ENCODE measurements at places on chromosomes 3 and 15. TPM values are rescaled to one million over a fixed set of nuclear protein-coding genes. Genes with fewer than 3 reads are reported as not detected.

Gene PLAAT1
- 0.73 TPM for polyA plus RNA-seq

Gene SLC6A1
- polyA plus RNA-seq = 0.02 TPM

Gene PLD1
- polyA plus RNA-seq = 2.6 TPM

Gene HYPK
- 9.1 TPM for polyA plus RNA-seq

Gene GABRB3
- 0.36 TPM for polyA plus RNA-seq

Gene OXNAD1
- 5.0 TPM for polyA plus RNA-seq

Gene SLC12A1
- polyA plus RNA-seq = not detected

Gene GRM7
- not detected for polyA plus RNA-seq

Gene SYNPR
- not detected for polyA plus RNA-seq

Gene TBC1D2B
- polyA plus RNA-seq = 22.8 TPM

Gene GLDN
- not detected for polyA plus RNA-seq

DNA sequence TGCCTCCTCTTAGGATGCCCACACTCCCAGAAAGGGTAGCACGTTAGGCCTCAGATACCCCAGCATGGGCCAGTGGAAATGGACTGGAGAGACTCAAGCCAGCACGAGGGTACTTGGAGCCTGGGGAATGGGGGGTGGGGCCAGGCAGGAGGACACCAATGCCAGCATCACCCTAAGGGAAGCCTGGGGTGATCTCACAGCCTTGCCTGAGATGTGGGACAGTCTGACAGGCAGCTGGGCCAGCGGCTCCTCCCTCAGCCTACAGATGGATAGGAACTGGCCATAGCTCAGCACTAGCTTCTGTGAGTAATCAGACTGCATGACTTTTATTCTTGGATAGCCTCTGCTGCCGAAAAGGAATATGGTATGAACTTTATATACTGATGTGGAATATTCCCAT lies 59.6 kb upstream of the MRPS22 start:
- DNase-seq = peak; percentile 41

DNA sequence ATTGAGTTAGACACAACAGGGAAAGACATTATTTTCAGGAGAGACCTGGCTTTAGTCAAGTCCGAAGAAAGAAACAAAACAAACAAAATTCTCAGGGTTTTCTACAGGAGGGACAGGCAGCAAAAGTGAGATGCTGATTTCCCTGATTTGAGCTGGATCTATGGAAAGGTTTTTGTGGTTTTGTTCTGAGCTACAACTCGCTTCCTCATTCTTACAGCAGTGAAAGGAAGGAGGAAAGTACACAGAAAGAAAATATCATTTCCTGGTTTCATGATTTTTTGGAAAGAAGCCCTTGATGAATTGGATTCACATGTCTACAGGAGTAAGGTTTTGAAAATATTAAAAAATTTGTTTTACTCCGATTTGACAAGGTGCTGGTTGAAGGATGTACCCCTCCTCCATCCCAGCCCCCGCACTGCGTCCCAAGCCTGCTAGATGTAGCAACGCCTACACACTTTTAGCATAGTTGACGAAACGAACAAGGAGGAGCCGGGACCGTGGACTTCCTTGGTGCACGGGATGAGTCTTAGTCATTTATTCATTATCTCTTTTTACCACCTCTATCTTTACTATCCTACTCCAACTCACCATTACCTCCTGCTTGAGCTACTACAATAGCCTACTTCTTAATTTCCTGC lies 10.8 kb downstream of the PRICKLE2 start:
- DNase-seq = peak; percentile 76

- peak; percentile 51 for DNase-seq
These were observed 19.9 kb downstream of the NDUFB4 start for GRCh38 chr3:120615847-120616609.

DNA sequence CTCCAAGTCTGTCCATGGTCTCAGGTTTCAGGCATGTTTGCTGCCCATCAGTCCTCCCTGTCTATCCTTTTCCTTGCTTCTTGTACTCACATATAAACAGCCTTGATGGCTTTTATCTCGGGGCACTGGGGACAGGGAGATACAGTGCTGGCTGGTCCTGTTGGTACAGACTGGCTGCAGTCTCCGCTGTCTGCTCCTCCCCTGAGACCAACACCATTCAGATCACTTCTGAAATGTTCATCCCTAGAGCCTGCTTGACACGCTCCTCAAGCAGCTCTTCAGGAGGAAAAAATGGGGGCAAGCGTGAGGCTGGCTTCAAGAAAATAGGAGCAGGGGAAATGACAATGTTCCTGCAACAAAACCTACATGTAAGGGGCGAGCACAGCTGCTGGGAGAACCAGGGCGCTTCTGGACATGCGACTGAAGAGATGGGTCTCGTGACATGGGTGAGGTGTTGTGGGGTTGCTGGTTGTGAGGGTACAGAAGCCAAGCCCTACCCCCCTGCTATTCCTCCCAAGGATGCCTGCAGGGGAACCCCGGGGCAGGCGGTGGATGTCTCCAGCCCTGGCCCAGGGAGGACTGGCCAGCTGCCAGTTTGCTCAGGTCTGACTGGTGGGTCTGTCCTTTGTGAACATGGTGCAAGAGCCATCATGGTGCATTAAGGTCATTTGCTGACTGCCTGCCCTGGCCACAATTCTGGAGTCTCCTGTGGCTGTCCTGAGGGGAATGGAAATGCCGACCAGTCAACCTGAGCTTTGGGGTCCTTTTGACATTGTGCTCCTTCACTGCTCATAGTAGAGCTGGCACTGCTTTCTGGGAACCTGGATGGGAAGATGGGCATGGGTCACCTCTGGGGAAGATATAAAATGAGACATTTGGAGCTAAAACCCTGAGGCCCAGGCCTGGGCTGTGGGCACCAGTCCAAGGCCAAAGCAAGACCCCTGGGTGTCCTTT lies 40.1 kb downstream of the KY start:
- no peak for DNase-seq

DNA sequence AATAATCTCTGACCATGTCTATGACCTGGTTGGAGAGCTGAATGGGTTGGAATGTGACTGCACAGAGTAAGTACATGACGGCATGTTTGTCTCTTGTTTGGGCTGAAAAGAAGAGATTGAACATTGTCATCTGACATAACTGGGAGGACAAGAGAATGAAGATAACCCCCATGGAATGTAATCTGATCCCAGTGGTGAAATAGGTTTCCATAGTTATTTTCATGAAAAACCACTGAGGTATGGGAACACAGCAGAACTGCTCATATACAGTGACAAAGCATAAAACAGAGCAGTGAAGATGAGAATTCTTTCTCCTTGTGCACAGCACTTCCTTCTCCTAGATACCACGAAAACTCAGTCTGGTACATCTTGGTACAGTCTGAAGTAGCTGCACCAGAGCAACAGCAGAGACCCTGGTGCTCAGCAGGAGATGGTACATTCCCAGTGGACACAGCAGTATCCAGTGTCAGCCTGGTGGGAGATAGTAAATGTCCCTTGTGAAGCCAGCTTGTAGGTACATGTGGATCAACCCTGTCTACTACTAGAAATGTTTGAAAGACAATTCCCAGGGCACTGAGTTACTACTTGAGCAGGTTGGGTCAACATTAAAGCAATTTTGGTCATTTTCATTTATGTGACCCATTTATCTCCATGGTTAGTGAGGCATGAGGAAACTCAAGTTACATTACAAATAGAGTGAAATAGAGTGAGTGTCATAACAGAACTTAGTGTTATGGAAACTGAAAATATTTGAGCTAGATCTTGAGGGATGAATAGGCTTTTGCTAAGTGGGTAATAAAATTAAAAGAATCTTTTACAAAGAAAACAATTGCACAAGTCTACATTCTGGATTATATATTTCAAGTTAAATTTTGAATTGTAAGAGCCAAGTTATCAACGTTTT lies 178.3 kb downstream of the SUCNR1 start:
- DNase-seq = peak; percentile 69

- peak; percentile 73 for DNase-seq
These were observed 11.7 kb upstream of the LACTB start for GRCh38 chr15:63109920-63110319.

GRCh38 chr3:18295171-18295920 lies 129.8 kb downstream of the SATB1 start:
- peak; percentile 46 for DNase-seq

GRCh38 chr3:15646851-15647511 lies 45.4 kb downstream of the BTD start:
- DNase-seq = peak; percentile 100

DNA sequence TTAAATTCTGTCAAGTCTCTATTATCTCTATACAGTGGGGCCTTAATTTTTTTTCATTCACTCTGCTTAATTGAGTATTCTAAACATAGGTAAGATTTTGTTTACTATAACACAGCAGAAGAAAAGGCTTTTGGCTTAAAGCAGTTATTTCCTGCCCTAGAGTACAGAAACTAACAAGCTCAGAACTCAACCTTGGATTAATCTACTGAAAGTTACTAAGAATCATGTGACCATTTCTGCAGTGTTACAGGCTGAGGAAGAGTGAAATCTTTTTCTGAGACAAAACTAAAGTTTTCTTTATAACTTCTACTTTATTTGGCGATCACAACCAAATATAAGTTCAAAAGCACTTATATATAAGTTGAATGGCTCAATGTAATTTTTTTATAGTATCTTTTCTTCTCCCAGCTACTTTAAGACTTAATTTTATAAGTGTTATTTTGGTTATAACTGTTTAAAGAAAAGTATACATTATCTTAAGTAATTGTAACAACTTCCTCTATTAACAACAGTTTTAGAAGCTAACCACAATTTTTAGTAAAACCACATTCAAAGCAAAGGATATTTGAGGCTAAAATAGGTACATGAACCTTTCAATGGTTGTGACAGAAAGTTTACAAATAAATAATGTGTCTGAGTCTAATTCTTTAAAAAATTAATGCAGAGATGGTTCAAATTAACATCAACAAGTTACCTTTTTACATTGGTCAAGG lies 240.6 kb upstream of the NAALADL2 start:
- DNase-seq = no peak

- DNase-seq = no peak
These were observed 327.8 kb upstream of the ATP11B start for GRCh38 chr3:182465301-182466185.

DNA sequence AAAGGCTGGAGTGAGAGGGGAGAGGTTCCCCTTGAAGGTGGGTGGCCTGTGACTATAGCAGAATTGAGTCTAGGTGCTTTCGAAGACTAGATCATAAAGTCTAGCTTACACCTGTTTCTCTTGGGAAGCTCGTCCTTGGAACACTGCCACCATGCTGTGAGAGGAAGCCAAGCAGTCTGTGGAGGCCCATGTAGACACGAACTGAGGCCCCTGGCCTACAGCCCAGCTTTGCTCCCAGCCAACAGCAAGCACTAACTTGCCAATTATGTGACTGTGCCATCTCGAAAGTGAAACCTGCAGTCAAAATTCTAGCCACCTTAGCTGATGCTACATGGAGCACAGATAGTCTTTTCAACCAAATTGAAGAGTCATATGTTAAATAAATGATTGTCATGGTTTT lies 190.5 kb upstream of the NECTIN3 start:
- peak; percentile 54 for DNase-seq

DNA sequence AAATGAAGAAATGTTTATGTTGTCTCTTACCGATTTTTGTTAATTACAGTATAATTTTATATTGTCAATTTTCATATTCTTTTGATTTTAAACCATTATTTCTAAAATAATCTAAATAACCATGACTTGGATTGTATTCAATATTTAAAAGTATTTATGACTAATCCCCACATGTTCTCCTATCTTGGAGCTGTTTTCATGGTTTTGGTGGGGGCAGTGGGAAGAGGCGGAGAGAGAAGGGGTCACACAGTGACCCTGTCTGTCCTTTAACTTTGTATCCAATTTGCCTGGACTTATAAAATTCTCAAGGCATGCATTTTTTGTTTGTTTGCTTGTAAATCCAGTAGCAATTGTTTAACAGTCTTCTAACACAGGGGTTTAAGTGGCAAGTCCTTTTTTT lies 407.4 kb downstream of the NTRK3 start:
- peak; percentile 31 for DNase-seq

GRCh38 chr3:36964817-36965216 lies 20.0 kb upstream of the TRANK1 start:
- no peak for DNase-seq

DNA sequence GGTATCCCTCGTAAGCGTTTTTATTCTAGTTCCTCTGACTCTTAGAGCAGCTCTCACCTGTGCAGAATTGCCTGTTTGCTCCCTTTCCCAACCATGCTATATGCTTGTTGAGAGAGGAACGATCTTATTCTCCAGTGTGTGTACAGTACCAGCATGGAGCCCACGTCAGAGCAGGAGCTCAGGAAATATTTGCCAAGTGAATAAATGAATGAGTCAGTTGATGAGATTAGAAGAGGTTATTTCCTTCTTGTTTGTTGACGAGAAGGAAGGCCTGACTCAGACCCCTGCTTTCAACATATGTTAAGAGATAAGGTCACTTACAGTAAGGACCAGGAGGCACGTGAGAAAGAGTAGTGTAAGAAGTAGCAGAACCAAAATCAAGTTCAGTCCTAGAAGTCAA lies 106.3 kb upstream of the ABHD17C start:
- DNase-seq = peak; percentile 100

All from IMR-90 (cell line).